ENCODE measurements at places on chromosomes 7 and 10. TPM values are rescaled to one million over a fixed set of nuclear protein-coding genes. Genes with fewer than 3 reads are reported as not detected.

- no peaks in the 10 kb centered on the region for H3K36me3 ChIP-seq
- H3K4me1 ChIP-seq, result no peaks in the 10 kb centered on the region
- no peaks in the 10 kb centered on the region for H3K27me3 ChIP-seq
- DNase-seq, result no peak
Measured at GRCh38 chr10:63489838-63490237, 24.1 kb upstream of the JMJD1C start.

- H3K27ac ChIP-seq, result no peak overlapping the region
- DNase-seq, result no peak
- no peaks in the 10 kb centered on the region for H3K36me3 ChIP-seq
Measured at GRCh38 chr7:32518534-32519140, 23.3 kb downstream of the AVL9 start.

- DNase-seq, result no peak
- H3K27ac ChIP-seq, result no peak overlapping the region
- no peaks in the 10 kb centered on the region for H3K4me1 ChIP-seq
- H3K36me3 ChIP-seq, result no peaks in the 10 kb centered on the region
Measured at GRCh38 chr10:98088186-98088971, 46.1 kb upstream of the R3HCC1L start.

DNA sequence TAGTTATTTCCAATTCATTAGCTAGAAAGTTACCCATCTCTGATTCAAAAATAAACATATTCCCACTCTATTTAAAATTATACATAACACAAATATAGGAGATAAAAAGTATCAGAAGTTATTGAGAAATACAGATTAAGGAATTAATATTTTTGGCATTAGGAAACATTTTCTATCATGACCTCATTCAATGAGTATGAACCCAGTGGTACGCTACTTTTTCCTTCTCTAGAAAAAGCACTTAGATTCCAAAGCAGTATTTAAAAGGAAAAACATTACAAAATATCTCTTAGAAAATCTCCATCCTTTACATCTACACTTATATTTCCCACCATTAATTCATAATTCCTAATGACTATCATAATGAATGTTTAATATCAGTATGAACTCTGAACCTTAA is 240.6 kb upstream of the GNAI1 start:
- no peaks in the 10 kb centered on the region for H3K4me1 ChIP-seq
- H3K27ac ChIP-seq, result no peak overlapping the region
- no peaks in the 10 kb centered on the region for H3K36me3 ChIP-seq
- DNase-seq, result no peak

TAS2R41 gene
- 1.3 TPM for total RNA-seq

CPN1 gene
- not detected for total RNA-seq

DNA sequence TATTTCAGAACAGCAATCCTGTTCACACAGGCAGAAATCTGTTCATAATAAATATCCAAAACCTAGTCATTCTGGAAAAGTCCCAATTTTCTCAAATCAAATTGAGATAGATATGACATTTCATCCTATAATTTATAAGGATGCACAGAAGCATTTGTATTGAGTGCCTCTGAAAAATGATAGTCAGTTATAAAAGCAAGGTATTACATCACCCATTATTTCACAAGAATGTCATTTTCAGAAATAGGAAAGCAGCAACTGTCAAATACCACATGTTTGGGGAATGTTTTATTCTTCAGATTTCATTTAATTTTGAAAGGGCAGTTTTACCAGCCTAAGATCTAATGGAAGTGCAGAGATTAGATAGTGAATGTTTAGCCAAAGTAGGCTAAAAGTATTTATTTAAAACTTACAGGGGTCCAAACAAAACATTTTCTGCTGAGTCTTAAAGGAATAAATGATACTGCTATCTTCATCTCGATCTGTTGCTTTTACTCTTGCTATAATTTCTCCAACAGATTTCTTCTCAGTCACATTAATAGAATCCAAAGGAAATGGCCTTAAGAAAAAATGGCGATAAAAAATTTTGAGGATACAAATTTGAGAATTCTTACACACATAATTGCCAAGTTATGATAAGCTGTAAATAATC is 185.8 kb downstream of the HGF start:
- H3K4me3 ChIP-seq, result no peak overlapping the region
- DNase-seq, result no peak
- no peaks in the 10 kb centered on the region for H3K4me1 ChIP-seq
- no peak overlapping the region for H3K27ac ChIP-seq

- H3K36me3 ChIP-seq, result no peaks in the 10 kb centered on the region
- no peaks in the 10 kb centered on the region for H3K4me1 ChIP-seq
- no peak overlapping the region for H3K4me3 ChIP-seq
- no peak overlapping the region for H3K27ac ChIP-seq
- DNase-seq, result no peak
Measured at GRCh38 chr10:69847883-69848282, 46.2 kb downstream of the COL13A1 start.

- H3K4me1 ChIP-seq, result no peaks in the 10 kb centered on the region
- no peak overlapping the region for H3K4me3 ChIP-seq
- H3K27ac ChIP-seq, result peak overlapping the region; percentile 35
- no peaks in the 10 kb centered on the region for H3K36me3 ChIP-seq
Measured at GRCh38 chr7:94888551-94888950, 18.8 kb upstream of the PPP1R9A start.

NOBOX gene
- total RNA-seq, result not detected

DNA sequence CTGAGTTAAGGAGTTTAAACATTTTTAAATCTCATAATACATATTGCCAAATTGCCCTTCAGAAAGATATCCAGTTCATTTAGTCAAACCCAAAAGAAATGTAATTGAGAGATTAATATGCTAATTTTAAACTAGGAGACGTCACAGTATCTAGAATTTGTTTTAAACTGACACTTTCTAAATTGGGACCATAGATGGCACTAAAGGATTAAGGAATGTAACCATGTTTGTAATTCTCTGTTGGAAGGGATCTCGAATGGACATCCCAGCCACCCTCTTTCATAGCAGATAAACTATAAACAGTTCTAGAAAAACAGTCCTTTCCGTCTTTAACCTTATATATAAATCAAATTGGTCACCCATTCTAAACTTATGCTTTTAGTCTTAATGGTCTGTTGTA is 30.0 kb upstream of the SAMD9L start:
- no peak for DNase-seq
- no peaks in the 10 kb centered on the region for H3K36me3 ChIP-seq
- H3K4me3 ChIP-seq, result no peak overlapping the region
- H3K4me1 ChIP-seq, result no peaks in the 10 kb centered on the region

- no peaks in the 10 kb centered on the region for H3K36me3 ChIP-seq
- H3K27ac ChIP-seq, result no peak overlapping the region
- no peaks in the 10 kb centered on the region for H3K27me3 ChIP-seq
- DNase-seq, result no peak
- no peaks in the 10 kb centered on the region for H3K4me1 ChIP-seq
Measured at GRCh38 chr7:47186316-47186715, 395.6 kb downstream of the TNS3 start.

NPFFR1 gene
- not detected for total RNA-seq

LEP gene
- 41.6 TPM for total RNA-seq

DNA sequence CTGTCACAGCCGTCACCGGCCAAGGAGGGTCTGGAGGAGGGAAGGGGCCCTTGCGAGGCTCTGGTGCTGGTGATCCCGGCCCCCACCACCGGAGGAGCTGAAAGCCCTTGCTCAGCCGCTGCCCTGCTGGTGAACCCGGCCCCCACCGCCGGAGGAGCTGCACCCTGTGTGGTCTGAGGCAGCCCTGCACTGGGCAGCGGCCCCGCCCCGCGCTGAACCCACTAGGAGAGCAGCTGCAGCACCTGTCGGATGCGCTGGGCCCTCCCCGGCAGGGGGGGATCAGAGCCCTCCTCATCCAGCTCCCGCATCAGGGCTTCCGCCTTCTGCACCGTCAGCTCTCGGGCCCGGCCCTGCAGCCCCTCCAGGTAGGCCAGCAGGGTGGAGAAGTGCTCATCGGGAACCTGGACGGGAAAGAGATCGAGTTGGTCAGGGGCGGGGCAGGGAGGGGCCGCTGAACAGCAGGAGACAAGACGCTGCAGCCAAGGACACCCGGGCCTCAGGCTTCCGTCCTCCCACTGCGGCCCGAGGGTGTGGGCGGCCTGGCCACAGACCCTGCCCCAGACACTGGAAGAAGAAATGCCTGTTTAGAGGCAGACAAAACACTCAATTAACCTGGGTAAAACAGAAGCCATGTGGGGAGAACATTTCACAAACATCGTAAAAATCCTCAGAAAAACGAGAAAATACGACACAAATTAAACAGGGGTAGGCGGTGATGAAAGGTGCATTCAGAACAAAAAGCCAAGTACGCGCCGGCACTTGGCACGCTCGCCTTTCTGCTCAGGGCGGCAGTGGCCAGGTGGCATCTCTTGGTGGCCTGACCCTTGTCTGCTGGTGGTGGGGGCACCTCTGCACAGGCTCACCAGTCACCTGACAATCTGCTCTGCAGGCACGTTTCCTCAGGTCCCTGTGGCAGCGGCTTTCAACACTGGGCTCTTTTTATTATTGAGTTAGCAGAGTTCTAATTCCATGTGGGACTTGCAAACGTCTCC is 14.7 kb downstream of the CYP2W1 start:
- H3K36me3 ChIP-seq, result peaks cover 4% of the 10 kb centered on the region
- no peaks in the 10 kb centered on the region for H3K4me1 ChIP-seq
- H3K27me3 ChIP-seq, result no peaks in the 10 kb centered on the region
- no peak overlapping the region for H3K27ac ChIP-seq

DNA sequence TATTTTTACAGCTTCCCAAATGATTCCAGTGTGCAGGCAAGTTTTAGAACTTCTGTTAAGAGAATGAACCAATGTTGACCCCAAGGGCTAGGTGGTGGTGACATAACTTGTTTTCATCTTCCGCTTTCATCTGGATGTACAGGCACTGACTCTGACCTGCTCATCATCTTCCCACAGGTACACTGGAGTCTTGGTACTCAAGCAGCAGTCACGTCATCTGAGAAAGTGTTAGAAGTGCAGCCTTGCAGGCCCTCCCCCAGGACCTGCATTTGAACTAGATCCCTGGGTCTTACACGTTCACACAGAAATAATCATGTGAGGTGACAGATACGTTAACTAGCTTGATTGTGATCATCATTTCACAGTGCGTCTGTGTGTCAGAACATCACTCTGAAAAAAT is 212.2 kb downstream of the CELF2 start:
- DNase-seq, result no peak
- H3K27ac ChIP-seq, result no peak overlapping the region
- no peaks in the 10 kb centered on the region for H3K4me1 ChIP-seq
- no peaks in the 10 kb centered on the region for H3K27me3 ChIP-seq
- H3K4me3 ChIP-seq, result no peak overlapping the region

DNA sequence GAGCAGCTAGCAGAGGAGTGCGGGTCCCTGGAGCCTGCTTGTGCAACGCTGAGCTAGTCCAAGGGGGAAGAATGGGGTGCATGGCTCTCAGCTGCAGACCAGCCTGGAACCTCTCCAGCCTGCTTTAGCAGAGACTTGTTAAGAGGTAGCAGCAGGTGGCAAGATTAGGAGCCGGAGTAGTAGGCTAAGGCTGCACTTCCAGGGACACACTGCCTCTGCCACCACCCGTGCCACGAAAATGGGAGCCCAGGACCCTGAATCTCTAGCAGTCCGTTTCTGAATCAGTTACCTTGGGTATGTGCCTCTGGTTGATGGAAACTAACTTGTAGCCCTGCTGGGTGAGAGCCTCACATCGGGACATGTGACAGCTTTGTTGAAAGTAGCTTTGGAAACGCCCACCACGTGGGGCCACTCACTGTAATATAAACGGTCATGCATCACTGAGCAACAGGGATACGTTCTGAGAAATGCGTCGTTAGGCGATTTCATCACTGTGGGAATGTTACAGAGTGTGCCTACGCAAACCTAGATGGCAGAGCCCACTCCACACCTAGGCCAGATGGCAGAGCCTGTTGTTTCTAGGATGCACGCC is 25.9 kb downstream of the HTRA1 start:
- H3K4me3 ChIP-seq, result no peak overlapping the region
- H3K4me1 ChIP-seq, result no peaks in the 10 kb centered on the region
- no peak overlapping the region for H3K27ac ChIP-seq
- H3K36me3 ChIP-seq, result no peaks in the 10 kb centered on the region

- H3K4me1 ChIP-seq, result no peaks in the 10 kb centered on the region
- no peak overlapping the region for H3K4me3 ChIP-seq
- no peaks in the 10 kb centered on the region for H3K27me3 ChIP-seq
- no peak overlapping the region for H3K27ac ChIP-seq
Measured at GRCh38 chr10:72424561-72424960, 69.8 kb upstream of the DNAJB12 start.

- H3K4me3 ChIP-seq, result no peak overlapping the region
- H3K36me3 ChIP-seq, result no peaks in the 10 kb centered on the region
- H3K27ac ChIP-seq, result no peak overlapping the region
- no peaks in the 10 kb centered on the region for H3K27me3 ChIP-seq
Measured at GRCh38 chr7:42006801-42007513, 230.1 kb downstream of the GLI3 start.

GRCh38 chr10:69669409-69669808 is 39.4 kb downstream of the FAM241B start:
- no peak overlapping the region for H3K4me3 ChIP-seq
- no peaks in the 10 kb centered on the region for H3K27me3 ChIP-seq
- no peaks in the 10 kb centered on the region for H3K4me1 ChIP-seq
- no peaks in the 10 kb centered on the region for H3K36me3 ChIP-seq
- no peak overlapping the region for H3K27ac ChIP-seq
- no peak for DNase-seq

DNA sequence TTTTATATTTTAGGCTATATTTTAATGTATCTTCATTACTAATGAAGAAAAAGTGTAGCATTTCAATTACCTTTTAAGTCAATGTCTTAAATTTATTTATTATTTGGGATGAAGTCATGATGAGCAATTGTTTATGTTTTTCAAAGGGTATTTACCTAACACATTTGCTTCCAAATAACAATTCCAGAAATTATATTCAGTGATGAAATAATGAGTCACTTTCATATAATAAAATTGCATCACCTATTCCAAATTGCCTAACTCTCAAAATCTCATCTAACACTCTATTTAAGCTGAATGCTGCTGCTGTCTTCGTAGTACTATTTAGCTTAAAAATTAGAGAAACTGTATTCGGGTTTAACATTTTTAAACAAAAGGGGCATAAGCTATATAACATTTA is 97.7 kb downstream of the PRKG1 start:
- no peak for DNase-seq
- no peak overlapping the region for H3K27ac ChIP-seq
- H3K4me1 ChIP-seq, result no peaks in the 10 kb centered on the region
- no peaks in the 10 kb centered on the region for H3K27me3 ChIP-seq

DNA sequence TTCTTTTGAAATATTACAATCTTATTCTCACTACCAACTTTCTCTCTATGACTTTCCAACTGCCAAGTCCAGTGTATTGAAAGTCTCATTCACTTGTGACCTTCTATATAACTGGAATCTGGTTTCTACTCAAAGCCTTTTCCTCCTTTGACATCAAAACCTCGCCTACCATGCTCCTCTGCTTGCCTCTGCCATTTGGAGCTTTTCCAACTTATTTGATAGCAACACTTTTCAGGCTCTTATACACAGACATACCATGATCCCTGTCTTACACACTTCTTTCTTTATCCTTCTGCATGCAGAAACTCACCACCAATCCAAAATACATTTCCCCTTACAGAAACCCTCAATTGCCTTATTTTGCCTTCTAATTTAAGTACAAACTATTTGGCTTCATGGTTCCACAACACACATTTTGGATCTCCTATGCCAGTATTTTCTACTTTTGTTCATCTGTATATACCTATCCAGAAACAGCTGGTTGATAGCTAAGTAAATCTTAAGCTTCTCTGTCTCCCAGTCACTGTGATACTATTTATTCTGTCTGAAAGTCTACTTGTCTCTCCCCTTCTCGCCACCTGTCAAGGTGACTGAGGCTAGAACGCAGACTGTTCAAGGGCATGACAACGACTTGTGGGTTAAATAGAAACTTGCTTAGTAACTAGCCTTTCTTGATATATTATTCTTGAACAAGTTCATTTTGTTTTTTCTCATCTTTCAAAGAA is 22.4 kb downstream of the GNG11 start:
- DNase-seq, result no peak
- H3K27ac ChIP-seq, result no peak overlapping the region
- no peaks in the 10 kb centered on the region for H3K4me1 ChIP-seq
- no peak overlapping the region for H3K4me3 ChIP-seq
- no peaks in the 10 kb centered on the region for H3K36me3 ChIP-seq
